ENCODE measurements at places on chromosomes 5 and 9. TPM values are rescaled to one million over a fixed set of nuclear protein-coding genes. Genes with fewer than 3 reads are reported as not detected.

ANKDD1B gene
- 0.51 TPM for total RNA-seq

ARID3C gene
- 0.25 TPM for total RNA-seq

PRPF4 gene
- total RNA-seq = 21.9 TPM

NEURL1B gene
- total RNA-seq = 3.5 TPM

FOXD4 gene
- total RNA-seq = 0.13 TPM

C7 gene
- 0.51 TPM for total RNA-seq

CER1 gene
- total RNA-seq = not detected

SLC6A7 gene
- total RNA-seq = not detected
